ENCODE measurements at places on chromosomes 5 and 9. TPM values are rescaled to one million over a fixed set of nuclear protein-coding genes. Genes with fewer than 3 reads are reported as not detected.

DNA sequence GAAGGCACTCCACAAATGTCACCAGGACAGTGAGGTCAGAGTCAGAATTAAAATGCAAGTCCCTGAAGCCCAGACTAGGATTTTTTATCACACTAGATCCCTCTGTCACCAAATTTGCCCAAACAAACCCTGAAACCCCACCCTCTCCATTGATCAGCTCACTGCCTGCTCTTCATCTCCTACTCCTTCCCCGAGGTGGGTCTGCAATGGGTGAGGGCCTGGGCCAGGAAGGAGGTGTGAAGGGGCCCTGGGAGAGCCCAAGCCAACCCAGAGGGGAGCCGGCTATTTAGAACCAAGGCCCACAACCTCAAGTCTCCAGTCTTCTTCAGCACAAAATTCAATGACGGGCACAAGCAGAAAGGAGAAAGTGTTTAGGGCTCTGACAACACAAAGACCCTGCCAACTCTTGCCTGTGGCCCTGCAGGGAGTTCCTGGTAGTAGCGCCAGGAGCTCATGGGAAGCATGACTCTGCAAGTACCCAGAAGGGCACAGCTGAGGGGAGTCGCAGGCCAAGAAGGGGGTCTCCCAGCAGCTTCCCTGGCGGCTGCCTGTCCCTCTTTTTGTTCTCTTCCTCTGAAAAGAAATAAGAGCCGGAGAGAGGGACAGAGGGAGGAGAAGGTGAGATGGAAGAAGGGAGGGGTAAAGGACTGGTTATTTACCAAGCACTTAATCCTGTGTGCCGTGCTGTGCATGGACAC is 5.5 kb downstream of the FOXI1 start:
- no peak for DNase-seq

DNA sequence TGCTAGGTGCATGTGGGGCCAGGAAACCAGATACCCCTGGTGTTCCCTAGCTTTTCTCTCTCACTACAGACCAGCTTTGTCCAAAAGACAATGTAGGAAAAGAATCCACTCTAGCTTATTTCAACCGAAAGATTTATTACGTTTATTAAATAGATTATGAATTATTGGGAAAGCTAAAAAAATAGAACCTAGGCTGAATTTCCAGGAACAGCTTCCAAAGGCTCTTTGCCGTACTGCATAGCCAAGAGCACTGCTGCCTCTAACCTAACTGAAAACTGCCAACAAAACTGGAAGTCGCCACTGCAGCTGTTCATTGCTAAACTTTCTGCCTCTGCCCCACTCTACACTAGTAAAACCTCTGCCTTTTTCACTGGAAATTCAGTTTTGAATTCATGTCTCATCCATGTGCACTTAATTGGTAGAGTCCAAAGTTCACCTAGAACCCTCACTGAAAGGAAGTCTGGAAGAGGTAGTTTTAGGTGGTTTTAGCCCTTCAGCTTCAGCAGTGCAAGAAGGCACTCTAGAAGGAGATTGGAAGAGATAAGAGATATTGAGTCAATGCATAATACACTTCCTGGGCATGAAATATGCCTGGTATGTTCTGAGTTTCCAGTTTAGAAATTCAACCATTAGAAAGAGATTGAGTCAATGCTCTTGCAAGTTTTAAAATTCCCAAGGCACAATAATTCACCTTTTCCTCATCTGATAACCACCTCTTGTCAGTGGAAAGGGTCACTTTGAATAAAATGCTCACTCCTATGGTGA is 927.9 kb downstream of the MAT2B start:
- DNase-seq, result no peak

Gene CXCL14
- polyA plus RNA-seq, result 0.88 TPM

Gene CD14
- polyA plus RNA-seq, result 2.1 TPM
